ENCODE measurements at places on chromosomes 13 and 19.

DNA sequence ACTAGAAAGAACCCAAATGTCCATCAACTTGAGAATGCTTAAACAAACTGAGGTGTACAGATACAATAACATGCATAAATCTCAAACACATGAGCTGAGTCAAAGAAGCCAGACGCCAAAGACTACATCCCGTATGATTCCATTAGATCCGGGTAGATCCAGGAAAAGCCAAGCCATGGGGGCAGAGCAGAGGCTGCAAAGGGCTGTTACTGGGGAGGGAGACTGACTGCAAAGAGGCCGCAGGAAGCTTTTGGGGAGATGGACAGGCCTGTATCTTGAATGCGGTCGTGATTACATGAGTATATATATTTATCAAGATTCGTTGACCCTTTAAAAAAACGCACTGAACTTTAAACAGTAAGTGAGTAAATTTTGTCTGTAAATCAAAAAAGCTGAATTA lies 28.7 kb downstream of the GGACT start:
- DNase-seq = no peak

GRCh38 chr19:3276341-3276799 lies 51.9 kb downstream of the CELF5 start:
- DNase-seq = no peak

DNA sequence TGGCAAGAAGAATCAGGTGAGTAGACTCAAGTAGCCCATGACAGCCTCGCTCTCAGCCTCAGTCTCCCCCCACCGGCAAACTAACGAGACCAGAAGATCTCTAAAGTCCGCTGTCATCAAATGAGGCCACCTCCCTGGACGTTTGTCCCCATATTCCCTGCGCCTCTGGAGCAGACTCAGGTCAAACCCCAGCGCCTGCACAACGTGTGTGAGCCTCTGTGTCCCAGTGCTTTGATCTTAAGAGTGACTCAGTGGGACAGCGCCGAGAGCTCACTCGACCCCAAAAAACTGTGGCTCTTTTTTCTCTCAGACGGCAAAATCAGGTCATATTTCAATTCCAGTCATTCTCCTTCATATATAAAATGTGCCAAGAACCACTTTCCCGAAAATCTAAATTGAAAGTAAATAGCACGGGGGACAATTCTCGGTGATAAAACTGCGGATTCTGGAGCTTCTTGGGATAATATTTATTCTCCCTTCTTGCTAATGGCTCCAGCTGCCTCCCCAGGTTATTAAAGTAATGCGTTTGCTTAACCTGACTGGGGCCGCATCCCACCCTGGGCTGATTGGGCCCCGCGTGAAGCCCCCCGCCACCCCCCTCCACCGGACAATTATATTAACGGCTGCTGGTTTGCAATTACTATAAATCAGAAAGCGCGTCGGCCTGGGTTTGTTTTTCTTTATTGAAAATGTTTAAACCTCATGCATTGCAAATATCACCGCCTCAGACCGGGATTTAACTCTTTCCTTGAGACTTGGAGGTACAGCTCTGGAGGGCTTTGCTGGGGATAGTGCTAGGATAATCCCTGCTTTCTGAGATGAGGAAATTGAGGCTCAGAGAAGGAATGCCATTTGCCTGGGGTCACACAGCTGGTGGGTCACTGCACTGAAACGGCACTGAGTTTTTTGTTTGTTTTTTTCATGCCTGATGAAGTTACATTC lies 37.5 kb upstream of the ZNRF4 start:
- DNase-seq = no peak

GRCh38 chr13:45861322-45861721 lies 9.8 kb upstream of the SIAH3 start:
- DNase-seq = no peak

All from cortex of kidney (tissue), 1 donor.